Left renal pelvis (tissue), 4 donors: ENCODE measurements at places on chromosomes 2 and 18. TPM values are rescaled to one million over a fixed set of nuclear protein-coding genes. Genes with fewer than 3 reads are reported as not detected.

RSAD2 gene
- polyA plus RNA-seq, result 5.7 TPM

PROKR1 gene
- polyA plus RNA-seq, result 0.15 TPM

SCN3A gene
- polyA plus RNA-seq, result 0.30 TPM

DNA sequence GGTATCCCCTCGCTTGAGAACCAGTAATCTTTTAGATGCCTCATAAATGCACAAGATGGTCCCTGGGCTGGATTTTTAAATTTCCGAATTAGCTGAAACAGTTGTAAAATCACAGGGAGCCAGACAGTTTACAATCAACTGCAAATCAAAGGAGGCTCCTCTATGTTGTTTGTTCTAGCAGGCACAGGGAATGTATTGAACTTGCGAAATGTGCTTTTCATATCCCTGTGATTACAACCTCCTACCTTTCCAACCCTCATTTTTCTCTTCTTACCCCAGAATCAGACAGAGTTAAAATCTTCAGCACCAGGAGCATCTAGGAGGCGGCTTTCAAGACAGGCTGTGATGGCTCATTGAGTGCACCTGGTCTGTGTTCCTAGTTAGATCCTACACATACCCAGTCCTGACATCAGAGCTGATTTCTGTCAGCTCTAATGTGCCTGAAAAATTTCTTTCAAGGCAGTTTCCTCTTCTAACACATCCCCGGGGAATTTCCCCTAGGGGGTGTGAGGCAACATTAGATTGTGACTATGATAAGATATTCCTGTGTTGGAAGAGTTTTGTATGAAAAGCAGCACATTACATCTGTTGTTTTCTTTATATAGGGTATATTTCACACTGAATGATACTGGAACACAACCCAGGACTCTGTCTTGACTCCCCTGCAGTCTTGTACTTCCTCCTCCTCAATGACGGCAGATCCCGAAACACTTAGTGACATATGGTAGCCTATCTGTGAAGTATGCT, 17.9 kb upstream of the CAVIN2 start:
- no peak for DNase-seq

DNA sequence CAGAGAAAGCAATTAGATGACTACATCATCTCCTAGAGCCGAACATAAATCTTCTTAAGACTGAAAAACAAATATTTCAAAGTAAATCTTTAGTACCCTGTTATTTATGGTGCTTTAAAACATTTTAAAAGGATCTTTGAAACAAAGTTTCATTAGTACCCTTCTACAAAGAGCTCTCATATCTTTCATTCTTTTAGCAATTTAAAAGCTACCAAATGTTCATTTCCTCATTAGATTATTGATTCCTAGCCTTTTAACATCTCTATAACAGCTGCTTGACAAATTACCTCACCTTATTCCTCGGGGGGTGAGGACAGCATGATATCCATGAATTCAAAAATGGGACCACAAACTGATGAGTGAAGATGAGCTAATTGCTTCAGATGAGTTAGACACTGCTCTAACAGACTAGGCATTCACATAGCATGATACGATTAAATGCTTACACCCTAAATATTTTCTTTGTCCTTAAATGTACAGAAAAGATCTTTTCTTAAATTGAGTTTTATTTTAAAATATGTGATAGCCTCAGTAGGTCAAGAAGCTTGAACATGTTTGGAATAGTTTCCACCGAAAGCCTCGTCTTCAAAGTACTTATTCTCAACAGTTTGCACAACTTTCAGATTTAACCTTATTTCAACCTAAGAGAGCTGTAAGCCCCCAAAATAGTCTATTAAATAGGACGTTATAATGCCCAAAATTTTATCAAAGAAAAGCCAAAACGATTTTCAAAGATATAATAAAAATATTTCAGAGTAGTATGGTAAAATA, 2.1 kb downstream of the ATAD2B start:
- DNase-seq, result no peak

DNA sequence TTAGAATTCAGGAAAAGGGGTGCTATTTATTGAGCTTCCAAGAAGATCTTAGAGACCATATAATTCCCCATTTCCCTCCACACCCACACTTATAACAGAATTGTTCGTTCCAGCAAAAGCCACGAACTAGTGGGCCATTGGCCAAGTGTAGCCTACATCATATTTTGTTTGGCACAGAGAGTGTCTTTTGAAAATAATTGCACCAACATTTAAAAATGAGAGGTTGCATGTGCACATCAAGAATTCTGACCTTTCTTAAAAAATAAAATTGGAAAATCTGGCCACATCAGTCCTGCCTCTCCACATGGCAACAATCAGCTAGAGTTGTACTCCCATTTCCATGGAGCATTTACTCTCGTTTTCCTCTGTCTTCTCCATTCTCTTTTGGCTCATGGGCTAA, 655.5 kb upstream of the FANCL start:
- DNase-seq, result no peak

DNA sequence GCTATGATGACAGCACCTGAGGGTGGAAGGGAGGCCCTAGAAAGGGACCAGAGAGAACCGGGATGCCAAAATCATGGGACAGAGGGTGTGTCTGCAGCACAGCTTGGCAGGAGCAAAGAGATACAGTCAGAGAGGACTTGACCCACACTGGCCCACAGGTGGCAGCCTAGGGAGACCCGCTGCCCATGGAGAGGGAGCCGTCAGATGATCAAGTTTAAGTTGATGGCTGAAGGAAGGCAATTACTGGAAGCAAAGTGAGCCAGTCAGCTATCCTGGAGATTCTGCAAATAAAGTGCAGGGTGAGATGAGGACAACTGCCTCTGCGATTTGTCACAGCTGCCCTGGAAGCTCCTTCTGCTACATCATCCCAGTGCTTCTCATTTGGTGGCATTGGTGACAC, 74.0 kb downstream of the CMPK2 start:
- no peak for DNase-seq

- DNase-seq, result no peak
These were observed 163.2 kb downstream of the KCNE4 start for GRCh38 chr2:223215254-223215516.

DNA sequence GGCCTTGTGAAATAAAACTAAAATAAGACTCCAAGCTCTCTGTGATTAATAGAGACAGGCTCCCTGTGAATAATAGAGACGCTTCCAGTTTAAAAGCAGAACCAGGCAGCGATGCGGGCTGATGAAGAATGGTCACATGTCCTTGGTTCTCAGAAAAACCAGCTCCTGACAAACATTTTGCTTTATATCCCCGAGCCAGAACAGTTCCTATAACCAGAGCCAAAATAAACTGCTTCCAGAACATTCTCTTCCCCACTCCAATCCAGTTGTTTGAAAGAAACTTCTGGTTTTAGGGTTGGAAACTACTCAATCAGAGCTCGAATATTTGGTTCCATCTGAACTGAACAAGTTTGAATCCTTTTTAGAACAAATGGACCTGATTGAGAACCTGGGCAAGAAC, 213.7 kb downstream of the TSN start:
- no peak for DNase-seq
